ENCODE measurements at places on chromosomes 6 and 20. TPM values are rescaled to one million over a fixed set of nuclear protein-coding genes. Genes with fewer than 3 reads are reported as not detected.

DNA sequence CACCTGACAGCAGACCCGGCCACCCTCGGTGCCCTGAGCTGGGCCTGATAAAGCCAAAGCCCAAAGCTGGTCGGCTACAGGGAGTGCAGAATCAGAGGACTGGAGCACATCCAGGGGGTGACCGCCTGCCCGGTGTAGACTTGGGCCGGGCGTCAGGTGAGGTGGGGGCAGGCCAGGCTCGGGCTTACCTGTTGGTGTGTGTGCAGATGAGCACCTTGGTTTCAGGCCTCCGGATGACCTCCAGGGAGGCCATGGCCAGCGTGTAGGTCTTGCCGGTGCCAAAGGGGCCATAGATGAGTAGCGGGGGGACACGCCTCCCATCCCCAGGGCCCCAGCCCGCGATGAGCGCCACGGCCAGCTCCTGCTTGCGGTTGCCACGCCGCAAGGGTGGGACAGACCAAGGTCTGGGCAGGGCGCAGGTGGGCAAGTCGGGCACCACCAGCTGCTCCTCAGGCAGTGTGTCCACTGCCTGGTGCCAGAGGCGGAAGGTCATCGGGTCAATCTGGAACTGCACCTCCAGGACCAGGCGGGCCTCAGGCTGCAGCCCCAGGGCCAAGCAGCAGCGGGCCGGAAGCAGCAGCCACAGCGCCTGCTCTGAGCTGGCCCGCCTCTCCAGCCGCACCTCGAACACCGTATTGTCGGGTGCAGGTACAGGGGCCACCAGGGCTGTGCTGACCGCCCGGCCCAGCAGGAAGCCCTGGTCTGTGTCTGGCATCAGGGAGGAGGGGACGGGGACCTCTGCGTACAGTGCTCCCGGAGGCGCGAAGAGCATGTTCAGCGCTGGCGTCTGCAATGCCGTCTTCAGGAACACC lies 5.7 kb downstream of the HELZ2 start:
- no peaks in the 10 kb centered on the region for H3K27me3 ChIP-seq
- no peak overlapping the region for H3K4me3 ChIP-seq
- peaks cover 25% of the 10 kb centered on the region for H3K4me1 ChIP-seq
- no peak for DNase-seq
- no peak overlapping the region for H3K27ac ChIP-seq
- peaks cover 72% of the 10 kb centered on the region for H3K36me3 ChIP-seq

DNA sequence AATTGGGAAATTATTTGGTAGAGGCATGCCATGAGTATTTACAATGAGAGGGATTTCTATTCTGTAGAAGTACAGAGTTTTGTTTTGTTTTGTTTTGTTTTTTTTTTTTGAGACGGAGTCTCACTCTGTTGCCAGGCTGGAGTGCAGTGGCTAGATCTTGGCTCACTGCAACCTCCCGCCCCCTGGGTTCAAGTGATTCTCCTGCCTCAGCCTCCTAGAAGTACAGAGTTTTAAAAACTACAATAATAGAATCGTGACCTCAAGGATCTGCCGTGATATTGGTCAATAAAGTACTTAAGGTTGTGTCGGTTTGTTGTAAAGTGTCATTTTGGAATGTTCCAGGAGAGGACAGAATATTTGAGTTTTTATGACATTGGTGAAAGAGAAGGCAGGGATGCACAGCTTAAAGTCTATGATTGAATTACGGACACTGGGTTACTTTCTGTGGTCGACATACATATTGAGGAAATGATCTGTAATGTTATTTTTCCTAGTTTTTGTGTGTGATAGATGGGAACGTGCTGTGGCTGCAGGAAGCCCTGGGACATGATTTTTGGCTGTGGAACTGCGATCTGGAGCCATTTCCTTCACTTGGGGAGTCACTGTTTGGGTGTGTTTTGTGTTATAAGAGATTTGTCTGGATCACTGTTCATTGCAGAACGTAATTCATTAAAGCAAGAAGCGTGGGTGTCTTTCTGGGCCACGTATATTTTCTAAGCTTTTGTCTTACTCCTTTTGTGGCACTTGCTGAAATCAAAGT lies 59.6 kb downstream of the TIAM2 start:
- H3K27ac ChIP-seq = peak overlapping the region; percentile 47
- H3K4me1 ChIP-seq = no peaks in the 10 kb centered on the region
- no peaks in the 10 kb centered on the region for H3K27me3 ChIP-seq
- H3K4me3 ChIP-seq = no peak overlapping the region
- H3K36me3 ChIP-seq = no peaks in the 10 kb centered on the region

DNA sequence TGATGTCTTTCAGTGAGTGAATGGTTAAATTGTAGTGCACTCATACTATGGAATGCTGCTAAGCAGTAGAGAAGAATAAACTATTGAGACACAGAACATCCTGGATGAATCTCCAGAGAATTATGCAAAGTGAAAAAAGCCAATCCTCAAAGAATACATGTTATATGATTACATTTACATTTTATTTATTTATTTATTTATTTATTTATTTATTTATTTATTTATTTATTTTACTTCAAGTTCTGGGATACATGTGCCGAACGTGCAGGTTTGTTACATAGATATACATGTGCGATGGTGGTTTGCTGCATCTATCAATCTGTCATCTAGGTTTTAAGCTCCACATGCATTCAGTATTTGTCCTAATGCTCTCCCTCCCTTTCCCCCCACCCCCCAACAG lies 175.8 kb upstream of the VGLL2 start:
- H3K27me3 ChIP-seq = no peaks in the 10 kb centered on the region
- H3K4me1 ChIP-seq = no peaks in the 10 kb centered on the region
- H3K4me3 ChIP-seq = no peak overlapping the region
- no peaks in the 10 kb centered on the region for H3K36me3 ChIP-seq
- no peak overlapping the region for H3K27ac ChIP-seq
- DNase-seq = no peak

- H3K27ac ChIP-seq = peak overlapping the region; percentile 21
- peak; percentile 81 for DNase-seq
- H3K27me3 ChIP-seq = no peaks in the 10 kb centered on the region
Measured at GRCh38 chr6:110528101-110528929, 51.9 kb upstream of the SLC22A16 start.

DNA sequence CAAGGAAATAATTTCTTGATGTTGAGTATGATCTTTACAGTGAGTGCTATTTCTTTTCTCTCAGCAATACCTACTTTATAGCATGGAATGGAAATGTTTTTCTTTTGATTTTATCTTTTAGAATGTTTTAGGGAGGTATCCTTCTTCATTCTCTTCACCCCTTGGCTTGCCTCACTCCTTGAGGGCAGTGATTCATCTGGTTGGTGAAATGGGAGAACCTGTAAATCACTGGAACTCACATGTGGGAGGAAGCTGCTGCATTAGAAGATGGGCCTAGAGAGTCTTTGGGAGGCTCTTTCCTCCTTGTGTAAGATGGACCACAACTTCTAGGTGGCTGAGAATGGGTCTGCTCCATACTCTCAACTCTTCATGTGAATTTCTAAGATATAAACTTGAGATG lies 244.8 kb upstream of the SYNCRIP start:
- H3K27me3 ChIP-seq = no peaks in the 10 kb centered on the region
- H3K36me3 ChIP-seq = no peaks in the 10 kb centered on the region
- no peak for DNase-seq
- no peak overlapping the region for H3K4me3 ChIP-seq
- no peak overlapping the region for H3K27ac ChIP-seq

Gene HLA-DOA
- total RNA-seq = 1.5 TPM

Gene IMPG1
- total RNA-seq = 0.22 TPM

Gene ZNF311
- 2.3 TPM for total RNA-seq

Gene C6orf141
- 1.7 TPM for total RNA-seq

Gene SLC16A10
- 5.1 TPM for total RNA-seq

GRCh38 chr20:10671919-10672623 lies 1.7 kb downstream of the JAG1 start:
- peak overlapping the region; percentile 89 for H3K27ac ChIP-seq

- no peaks in the 10 kb centered on the region for H3K27me3 ChIP-seq
- H3K36me3 ChIP-seq = no peaks in the 10 kb centered on the region
- peaks cover 2% of the 10 kb centered on the region for H3K4me1 ChIP-seq
- peak; percentile 26 for DNase-seq
- H3K27ac ChIP-seq = no peak overlapping the region
- no peak overlapping the region for H3K4me3 ChIP-seq
Measured at GRCh38 chr6:38020593-38020992, 201.1 kb downstream of the ZFAND3 start.

DNA sequence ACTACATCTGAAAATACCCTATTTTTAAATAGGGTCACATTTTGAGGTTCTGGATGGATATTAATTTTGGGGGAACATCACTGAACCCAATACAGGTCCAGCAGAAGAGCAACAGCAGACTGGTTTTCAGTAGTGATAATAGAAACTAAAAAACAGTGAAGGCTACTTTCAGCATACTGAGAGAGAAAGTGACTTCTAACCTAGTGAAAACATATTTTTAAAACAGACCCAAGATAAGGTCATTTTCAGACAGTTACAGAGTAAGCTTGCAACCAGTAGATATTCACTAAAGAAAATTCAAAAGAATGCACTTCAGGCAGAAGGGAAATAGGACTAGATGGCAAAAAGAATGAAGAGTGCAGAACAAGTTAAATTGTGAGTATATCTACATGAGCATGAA lies 42.0 kb upstream of the TMEM244 start:
- H3K27me3 ChIP-seq = no peaks in the 10 kb centered on the region
- H3K4me1 ChIP-seq = no peaks in the 10 kb centered on the region
- H3K36me3 ChIP-seq = no peaks in the 10 kb centered on the region
- no peak overlapping the region for H3K4me3 ChIP-seq

Gene NOTCH4
- total RNA-seq = 14.0 TPM

Gene SLC17A1
- not detected for total RNA-seq

- peaks cover 13% of the 10 kb centered on the region for H3K4me1 ChIP-seq
- peak overlapping the region; percentile 89 for H3K4me3 ChIP-seq
- H3K27me3 ChIP-seq = peaks cover 4% of the 10 kb centered on the region
- no peak for DNase-seq
- H3K36me3 ChIP-seq = peaks cover 16% of the 10 kb centered on the region
- H3K27ac ChIP-seq = peak overlapping the region; percentile 88
Measured at GRCh38 chr20:18287546-18287914, 797 bp upstream of the ZNF133 start.

Gene CD40
- 6.0 TPM for total RNA-seq

Gene REM1
- 9.6 TPM for total RNA-seq

Gene DDX43
- 0.35 TPM for total RNA-seq

Gene LPA
- total RNA-seq = not detected

- H3K27me3 ChIP-seq = no peaks in the 10 kb centered on the region
- H3K4me3 ChIP-seq = no peak overlapping the region
- DNase-seq = no peak
- peaks cover 12% of the 10 kb centered on the region for H3K4me1 ChIP-seq
- no peak overlapping the region for H3K27ac ChIP-seq
- H3K36me3 ChIP-seq = no peaks in the 10 kb centered on the region
Measured at GRCh38 chr20:19008497-19008896, 194.9 kb downstream of the SCP2D1 start.

Gene ELOVL2
- total RNA-seq = 1.5 TPM

Gene SLC17A3
- not detected for total RNA-seq

DNA sequence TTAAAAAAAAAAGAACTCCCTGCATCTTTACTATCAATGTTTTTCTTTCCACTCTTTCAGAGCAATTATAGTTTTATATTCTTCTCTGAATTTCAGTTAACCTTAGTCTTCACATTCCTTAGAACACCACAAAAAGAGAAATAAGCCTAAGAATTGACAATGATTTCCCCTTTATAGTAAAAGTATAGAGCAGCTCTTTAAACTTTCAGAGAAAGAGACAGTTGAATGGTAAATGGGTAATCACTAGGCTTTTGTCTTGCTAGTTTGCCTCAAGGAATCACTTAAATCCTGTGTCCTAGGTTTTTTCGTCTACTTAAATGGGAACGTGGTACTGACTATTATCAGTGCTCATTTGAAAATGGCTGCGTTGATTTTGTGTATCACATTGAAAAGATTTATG lies 31.8 kb downstream of the SLX4IP start:
- H3K4me3 ChIP-seq = no peak overlapping the region
- peak; percentile 44 for DNase-seq
- peak overlapping the region; percentile 86 for H3K27ac ChIP-seq
- H3K36me3 ChIP-seq = no peaks in the 10 kb centered on the region
- peaks cover 24% of the 10 kb centered on the region for H3K4me1 ChIP-seq

GRCh38 chr20:6637160-6637579 lies 130.3 kb upstream of the BMP2 start:
- H3K4me1 ChIP-seq = peaks cover 3% of the 10 kb centered on the region
- H3K4me3 ChIP-seq = no peak overlapping the region
- no peak overlapping the region for H3K27ac ChIP-seq
- no peak for DNase-seq
- no peaks in the 10 kb centered on the region for H3K36me3 ChIP-seq

- no peaks in the 10 kb centered on the region for H3K36me3 ChIP-seq
- no peak overlapping the region for H3K4me3 ChIP-seq
- H3K27ac ChIP-seq = no peak overlapping the region
- no peaks in the 10 kb centered on the region for H3K4me1 ChIP-seq
Measured at GRCh38 chr6:132715204-132715603, 1.3 kb upstream of the VNN1 start.

Gene LY86
- total RNA-seq = 2.7 TPM

Gene METTL24
- 1.4 TPM for total RNA-seq

GRCh38 chr6:153231048-153231646 lies 100.1 kb upstream of the RGS17 start:
- H3K4me1 ChIP-seq = no peaks in the 10 kb centered on the region
- no peak overlapping the region for H3K27ac ChIP-seq
- no peak overlapping the region for H3K4me3 ChIP-seq
- no peaks in the 10 kb centered on the region for H3K27me3 ChIP-seq

DNA sequence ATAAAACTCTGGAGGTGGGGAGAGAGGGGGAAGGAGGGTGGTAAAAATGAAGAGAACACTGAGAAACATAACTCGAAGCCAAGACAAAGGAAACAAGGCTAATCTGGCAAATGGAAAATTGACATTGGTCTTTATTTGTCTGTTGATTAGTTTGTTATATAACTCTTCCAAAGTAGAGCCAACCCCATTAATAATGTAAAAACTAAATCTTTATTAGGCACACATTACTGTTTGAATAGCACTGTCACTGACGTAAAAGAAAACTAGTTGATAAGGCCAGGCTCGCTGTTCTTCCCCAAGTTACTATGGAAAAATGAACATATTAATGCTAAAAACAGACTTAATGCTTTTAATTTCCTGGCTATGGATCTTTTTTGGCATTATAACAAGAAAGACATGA lies 110.0 kb downstream of the MAP3K5 start:
- no peak overlapping the region for H3K27ac ChIP-seq
- H3K4me3 ChIP-seq = no peak overlapping the region
- DNase-seq = peak; percentile 24

Gene CCNC
- 37.2 TPM for total RNA-seq

Gene HDAC2
- 64.5 TPM for total RNA-seq

DNA sequence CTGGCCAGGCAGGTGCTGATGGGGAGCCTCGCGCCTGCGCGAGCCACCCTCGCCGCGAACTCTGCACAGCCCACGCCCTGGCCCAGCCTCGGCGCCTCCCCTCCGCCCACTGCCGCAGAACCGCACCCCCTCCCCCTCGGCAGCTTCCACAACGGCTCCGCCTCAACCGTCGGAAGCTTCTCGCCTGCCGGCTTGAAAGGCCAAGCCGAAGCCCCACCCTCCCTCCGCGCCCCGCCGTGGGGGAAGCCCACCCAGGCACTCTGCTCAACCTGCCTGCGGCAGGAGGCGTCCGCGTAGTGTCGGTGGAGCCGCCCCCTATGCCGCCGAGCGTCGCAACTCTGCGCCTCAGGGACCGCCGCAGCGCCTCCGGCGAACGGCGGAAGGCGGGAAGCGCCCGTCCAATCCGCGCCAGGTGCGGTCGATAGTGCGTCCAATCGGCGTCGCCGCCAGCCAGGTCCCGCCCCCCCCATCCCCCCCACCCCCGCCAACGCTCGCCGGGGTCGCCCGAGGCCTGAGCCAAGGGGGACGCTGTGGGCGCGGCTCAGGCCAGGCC lies at the start of gene SYCP2:
TSS of gene SYCP2 (minus strand) at position 342 of the 553 bp plus-strand sequence. CDS start 11,224 bp downstream, outside the sequence.
- peak; percentile 53 for DNase-seq
- peak within 1 kb of the TSS; percentile 75 for H3K4me3 ChIP-seq
- peak within 1 kb of the TSS; percentile 67 for H3K27ac ChIP-seq
- H3K27me3 ChIP-seq = no peaks in the 10 kb centered on the region
- H3K36me3 ChIP-seq = no peaks in the 10 kb centered on the region
- H3K4me1 ChIP-seq = peaks cover 9% of the 10 kb centered on the region

Gene FARS2
- 16.9 TPM for total RNA-seq

Data from muscle of leg (tissue), 16 donors.